ENCODE measurements at places on chromosomes 7 and 10.

DNA sequence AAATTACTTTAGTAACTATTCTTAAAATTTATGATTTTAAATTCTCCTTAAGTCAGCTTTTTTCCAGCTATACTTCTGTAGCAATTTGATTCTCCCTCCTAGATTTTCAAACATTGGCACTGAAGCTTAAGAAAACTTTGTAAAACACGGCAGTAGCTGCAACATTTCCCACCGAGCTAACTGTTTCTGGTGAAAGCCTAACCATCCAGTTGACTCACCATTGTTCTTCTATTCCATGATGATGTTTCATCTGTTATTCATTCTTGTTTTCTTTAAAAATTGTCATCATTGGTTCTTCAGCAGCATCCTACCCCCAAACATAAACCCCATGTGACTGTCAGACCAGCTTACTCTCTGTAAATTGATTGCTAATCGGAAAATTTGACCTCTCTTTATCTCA is 312.3 kb downstream of the DGKB start:
- no peak for DNase-seq

GRCh38 chr10:80199828-80200227 is 5.5 kb downstream of the ANXA11 start:
- no peak for DNase-seq

GRCh38 chr7:39045231-39045630 is 67.5 kb downstream of the POU6F2 start:
- DNase-seq, result no peak

GRCh38 chr7:4797858-4798705 is 22.7 kb downstream of the AP5Z1 start:
- peak; percentile 52 for DNase-seq

DNA sequence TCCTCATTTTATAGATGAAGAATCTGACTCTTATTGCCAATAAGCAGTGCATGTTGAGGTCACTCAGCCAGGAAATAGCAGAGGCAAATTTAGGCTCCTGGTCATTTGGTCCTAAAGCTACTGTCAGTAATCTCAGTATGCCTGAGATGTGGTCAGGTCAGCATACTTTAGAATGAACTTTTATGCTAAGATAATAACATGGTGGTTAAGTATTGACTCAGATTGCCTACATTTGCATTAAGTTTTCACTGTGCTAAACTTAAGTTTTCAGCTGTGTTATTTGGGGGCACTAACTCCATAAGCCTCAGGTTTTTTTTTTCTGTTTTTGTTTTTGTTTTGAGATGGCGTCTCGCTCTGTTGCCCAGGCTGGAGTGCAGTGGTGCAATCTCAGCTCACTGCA is 35.9 kb upstream of the CCSER2 start:
- DNase-seq, result no peak

GRCh38 chr7:93717217-93717900 is 142.8 kb upstream of the CALCR start:
- no peak for DNase-seq

GRCh38 chr10:24723788-24724380 is at the start of gene ARHGAP21:
ARHGAP21 (minus strand) TSS chr10:24723887; CDS start chr10:24721899, 1,988 bp downstream.
- peak; percentile 54 for DNase-seq

DNA sequence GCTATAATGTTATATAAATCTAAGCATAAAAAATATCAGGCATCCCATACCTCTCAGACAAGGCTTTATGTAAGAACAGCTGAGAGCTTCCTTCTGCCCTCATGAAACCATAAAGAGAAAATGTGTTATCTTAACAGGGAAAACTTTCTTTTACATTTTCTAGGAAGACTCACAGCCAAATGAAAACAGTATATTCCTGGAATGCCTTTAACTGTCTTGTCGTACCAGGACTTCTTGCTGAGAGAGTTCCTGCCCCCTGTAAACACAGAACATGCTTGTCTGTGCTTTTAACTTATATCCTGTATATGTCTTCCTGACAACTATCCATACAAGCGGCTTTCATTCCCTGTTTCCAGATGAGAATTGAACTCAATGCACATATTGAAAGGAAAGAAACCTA is 64.8 kb upstream of the AHR start:
- DNase-seq, result no peak

DNA sequence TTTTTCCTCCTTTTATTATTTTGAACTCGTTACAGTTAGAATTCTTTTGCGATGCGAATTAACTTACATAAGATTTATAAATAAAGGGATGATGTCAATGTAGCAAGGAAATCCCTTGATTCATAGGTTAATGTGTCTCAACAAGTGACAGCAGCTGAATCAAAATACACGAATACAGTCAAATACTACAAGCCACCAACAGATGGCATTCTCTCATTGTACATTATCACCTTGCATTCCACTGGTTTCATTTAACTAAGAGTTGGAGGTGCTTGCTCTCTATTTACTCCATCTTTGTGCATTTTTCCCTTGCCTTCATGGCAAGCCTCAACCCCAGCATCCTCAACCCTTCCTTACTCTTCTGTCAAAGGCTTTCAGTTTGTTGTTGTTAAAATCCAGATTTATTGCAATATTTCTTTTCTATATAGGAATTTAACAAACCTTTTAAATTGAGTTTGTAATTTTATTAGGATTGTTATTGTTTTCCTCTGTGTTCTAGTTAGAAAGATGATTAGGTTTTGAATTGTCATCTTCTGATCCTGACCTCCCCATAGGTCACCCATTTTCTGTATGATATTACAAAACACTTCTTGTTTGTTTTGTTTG is 78.3 kb downstream of the SLC25A40 start:
- peak; percentile 36 for DNase-seq

- DNase-seq, result no peak
These were observed 8.2 kb downstream of the GHRHR start for GRCh38 chr7:30971840-30972563.

DNA sequence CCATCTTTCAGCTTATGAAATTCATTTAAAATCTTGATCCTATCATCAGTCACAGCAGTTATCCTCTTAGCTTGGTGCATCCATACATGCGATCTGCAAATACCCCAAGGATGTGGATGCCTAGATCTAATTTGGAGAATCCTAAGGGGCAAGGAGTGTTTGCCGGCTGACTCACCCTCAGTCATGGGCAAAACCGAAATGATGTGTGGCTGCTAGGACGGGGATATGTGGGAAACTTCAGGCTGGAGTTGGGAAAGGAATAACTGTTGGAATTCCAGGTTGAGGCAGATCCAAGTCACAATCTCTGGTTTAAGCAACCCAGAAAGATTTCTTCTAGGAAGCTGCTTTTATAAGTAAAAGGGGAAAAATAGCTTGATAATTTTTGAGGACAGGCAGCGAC is 19.7 kb upstream of the GOT1 start:
- no peak for DNase-seq

DNA sequence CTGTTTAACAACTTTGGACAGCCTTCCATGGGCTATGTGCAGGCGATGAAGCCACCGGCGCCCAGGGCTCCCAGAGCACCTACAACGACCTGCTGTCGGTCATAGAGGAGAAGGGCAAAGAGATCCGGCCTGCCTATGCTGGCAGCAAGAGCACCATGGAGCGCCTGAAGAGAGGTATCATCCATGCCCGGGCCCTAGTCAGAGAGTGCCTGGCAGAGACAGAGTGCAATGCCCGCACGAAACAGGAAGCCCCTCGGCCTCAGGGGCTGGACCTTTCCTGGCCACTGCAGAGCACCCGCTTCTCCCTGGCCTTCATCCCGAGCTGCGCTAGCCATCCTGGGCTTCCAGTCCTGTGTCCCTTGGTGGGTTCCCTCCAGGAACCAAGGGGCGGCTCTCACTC is 497.0 kb upstream of the PHF14 start:
- DNase-seq, result no peak

- no peak for DNase-seq
These were observed 44.4 kb downstream of the SLC35G1 start for GRCh38 chr10:93938140-93938539.

DNA sequence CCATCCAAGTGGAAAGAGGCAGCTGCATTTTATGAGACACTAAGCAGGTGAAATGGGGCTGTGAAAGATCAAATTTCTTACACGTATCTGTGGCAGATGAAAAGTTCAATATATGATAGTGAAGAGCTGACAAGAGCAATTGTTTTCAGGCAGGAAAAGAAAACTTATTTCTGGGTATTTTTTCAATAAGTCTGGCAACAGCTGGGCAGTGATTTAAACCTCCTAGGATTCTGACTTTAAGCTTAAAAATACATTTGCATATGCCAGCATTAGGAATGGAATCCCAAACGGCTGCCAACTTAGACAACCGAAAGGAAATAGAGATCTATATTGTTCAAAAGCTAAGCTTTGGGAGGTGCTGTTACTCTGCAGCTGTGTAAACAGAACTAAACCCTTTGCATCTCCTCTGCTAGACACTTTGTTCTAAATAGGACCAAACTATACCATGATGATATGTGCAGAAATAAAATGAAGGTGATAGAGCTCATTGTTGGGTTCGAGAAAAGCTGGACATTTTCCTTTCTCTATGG is 26.1 kb downstream of the DYNC1I1 start:
- no peak for DNase-seq

- DNase-seq, result no peak
These were observed 82.6 kb upstream of the ABCB5 start for GRCh38 chr7:20532890-20533289.

Measured in hematopoietic multipotent progenitor cell treated with erythropoietin and hydrocortisone succinate and interleukin-3 and kit ligand, for 17 days (in vitro differentiated cells).